ENCODE measurements at places on chromosomes 4 and X. TPM values are rescaled to one million over a fixed set of nuclear protein-coding genes. Genes with fewer than 3 reads are reported as not detected.

DNA sequence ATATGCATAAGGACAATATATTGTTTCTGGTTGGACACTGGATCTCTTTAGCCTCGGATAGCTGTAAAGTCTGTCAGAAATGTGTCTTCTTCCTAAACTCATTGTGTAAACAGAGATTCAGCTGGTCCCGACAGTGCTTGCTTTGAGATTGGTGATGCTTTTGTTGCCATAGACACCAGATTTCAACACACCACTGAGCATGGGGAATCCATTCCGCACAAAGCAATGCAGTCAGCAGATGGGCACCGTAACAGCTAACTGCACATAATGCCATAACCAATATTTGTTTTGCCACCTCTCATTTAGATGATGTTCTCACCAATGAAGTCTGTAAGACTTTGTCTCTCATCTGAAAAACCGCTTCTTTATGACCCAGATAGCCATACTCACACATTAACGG, 33.3 kb upstream of the FAM47C start:
- no peak for DNase-seq

DNA sequence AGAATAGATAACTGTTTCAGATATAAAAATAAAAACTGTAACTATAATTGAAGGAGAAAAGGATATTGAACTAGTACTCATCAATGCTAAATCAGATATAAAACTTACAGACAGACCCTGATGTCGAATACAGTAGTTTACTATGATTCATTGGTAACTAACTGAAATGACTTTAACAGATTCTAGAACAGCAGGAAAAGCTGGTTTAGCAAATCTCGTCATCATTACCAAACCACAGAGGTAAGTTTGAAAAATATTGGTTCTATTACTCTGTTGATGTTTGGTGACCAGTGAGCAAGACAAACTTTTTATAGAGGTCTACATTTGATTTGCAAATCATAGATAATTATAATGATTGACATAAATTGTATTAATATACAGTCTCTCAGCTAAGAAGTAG, 551.4 kb upstream of the ADGRL3 start:
- DNase-seq = no peak

DNA sequence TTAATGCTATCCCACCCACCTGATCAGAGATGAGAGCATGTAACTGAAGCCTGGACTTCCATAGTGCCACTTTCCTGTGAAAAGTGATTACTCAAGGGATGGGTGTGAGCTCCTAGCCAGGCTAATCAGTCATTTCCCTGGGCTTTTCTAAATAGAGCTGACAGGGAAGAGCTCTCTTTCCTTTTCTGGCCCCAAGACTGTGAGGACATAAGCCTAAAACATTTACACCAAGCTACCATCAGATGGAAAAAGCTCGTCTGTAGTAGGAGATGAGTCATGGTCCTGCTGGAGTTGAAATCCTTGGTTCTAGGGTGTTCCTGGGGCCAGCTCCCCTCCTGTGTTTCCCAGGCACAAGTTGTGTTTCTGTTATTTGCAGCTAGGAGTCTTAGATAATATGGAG, 52.4 kb upstream of the NDP start:
- no peak for DNase-seq

DNA sequence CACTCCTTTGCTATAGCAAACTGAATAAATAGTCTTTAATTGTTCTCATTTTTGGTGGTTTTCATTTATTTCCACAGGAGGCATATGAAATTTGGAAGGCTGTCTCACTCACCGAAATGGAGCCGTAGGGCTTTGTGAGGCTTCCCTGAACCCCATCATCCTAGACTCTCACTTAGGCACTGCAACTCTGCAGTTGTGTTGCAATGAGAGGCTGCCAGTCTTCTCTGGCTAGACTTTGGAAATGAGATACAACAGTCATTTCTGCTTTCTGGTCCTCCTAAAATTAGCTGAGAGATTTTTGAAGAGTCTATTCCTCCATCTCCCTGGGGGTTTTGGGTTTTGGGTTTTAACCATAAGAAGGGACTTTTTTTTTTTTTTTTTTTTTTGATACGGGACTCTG, 146.5 kb downstream of the SH3BGRL start:
- no peak for DNase-seq

GRCh38 chrX:144006811-144007210, 122.9 kb downstream of the UBE2NL start:
- no peak for DNase-seq

DNA sequence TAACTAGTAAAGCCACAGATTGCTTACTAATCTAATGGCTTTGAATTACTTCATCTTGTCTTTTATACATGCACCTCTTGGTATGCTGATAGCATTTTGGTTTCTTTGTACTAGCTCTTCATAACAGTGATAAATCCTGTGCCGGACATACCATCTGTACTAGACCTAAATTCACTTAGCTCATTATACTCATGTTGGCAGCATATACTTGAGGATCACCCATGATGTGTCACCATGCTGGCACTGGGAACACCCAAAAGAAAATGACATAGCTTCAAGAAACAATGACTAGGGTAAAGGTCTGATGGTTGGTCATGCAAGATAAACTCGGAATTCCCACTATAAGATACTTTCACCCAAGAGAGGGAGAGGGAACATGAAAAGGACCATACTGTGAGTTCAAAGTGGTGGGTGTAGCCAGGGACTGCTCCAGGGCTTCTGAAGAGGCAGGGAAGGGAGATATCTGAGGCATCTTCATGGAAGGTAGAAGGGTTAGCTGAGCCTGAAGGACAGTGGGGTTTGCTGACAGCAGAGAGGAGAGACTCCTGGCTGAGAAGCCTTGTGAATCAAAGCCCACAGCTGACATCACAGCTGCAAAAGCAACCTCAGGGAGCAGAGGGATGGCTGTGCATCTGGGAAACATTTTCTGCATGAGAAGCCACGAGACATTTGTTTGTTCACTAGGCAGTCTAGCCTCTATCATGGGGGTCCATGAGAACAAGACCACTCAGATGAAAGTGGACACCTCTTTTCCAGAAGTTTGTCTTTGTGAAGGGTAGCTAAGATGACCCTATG, 314.2 kb downstream of the RAB28 start:
- DNase-seq = no peak

DNA sequence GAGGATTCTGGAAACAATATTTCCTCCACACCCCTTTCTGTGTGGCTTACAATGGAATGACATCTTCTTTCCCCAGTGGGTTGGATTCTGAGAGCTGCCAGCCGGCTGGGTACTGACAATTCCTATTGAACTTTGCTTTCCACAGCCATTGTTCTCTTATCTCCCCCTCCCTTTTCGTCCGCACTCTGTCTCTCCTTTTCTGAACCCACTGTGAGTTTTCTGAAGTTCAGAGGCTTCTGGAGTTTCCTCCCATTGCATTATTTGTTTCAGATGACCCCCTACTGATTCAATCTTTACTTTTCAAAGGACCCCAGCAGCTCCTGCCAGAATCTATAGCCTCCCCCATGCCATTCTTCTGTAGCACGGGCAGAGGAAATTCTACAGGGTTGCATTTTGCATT, 10.4 kb downstream of the SMPX start:
- DNase-seq = no peak

- no peak for DNase-seq
These were observed 103.8 kb upstream of the PPP3CA start for GRCh38 chr4:101451086-101451485.

DNA sequence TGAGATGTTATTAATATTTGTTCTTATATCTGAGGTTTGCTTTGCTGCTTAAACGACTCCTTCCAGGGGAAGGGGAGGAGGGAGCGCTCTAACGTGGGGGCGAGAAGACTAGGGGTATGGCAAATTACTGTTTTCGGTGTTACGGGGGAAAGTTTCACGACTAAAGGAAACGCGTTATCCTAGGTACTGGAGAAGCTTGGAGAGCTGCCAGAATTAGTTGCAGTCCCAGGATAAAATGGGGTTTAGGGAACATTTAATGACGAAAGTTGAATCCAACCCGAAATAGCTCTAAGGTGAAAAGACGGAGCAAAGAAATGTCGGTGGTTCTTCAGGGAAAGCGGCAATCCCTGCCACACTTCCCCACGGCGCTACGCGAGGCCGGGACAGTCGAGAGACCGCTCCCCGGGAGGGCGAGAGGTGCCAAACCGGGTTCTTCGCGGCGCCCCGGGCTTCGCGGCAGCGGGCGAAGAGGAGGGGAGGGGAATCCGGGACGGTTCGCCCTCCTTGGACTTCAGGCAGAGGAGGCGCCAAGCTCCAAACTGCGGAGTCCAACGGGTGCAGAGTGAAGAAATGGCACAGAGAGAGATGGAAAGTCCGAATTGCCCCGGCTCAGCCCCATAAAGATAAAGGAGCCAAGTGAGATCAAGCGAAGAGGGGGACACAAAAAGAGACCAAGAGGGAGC, 724 bp downstream of the THOC2 start:
- no peak for DNase-seq

DNA sequence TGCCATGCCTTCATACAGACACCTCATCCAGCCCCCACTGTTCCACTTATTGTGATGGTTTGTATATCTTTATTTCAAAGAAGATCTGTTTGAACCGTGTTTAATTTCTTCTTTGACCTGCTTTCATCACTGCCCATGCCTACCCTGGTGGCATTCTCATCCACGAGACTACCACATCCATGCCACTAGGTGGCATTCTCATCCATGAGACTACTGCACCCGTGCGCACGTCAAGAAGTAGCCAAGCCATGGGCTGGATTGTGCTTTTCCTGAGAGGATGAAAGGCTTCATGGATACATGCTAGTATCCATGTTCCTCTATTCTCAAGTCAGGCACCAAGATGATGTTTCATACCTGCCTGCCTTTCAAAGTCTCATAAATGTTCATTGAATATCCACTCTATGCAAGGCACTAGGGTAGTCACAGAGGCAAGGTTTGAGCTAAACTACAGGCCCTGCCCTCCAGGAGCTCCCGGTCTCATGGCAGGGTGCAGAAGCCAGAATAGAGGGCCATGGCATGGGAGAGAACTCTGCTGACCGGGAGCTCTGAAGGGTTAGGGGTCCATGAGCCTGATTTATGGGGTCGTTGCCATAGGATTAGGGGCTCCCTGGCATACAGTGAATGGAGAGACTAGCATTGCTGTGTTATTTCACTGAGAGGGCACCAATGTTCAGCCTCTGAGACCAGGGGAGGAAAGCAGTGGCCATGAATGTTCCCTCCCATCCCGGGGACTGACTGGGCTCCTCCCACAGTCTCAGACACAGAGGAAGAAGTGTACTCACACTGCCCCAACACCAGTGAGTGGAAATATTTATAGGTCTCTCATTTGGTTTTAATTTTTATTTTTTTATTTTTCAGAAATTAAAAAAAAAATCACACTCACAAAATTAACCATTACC, 24.8 kb upstream of the EOLA2 start:
- DNase-seq = peak; percentile 1

- DNase-seq = no peak
These were observed 13.5 kb downstream of the ANKRD17 start for GRCh38 chr4:73244945-73245601.

GRCh38 chrX:100685997-100686305, 42.0 kb downstream of the SRPX2 start:
- DNase-seq = no peak

- DNase-seq = no peak
These were observed 72.4 kb downstream of the COQ2 start for GRCh38 chr4:83212041-83212851.

DNA sequence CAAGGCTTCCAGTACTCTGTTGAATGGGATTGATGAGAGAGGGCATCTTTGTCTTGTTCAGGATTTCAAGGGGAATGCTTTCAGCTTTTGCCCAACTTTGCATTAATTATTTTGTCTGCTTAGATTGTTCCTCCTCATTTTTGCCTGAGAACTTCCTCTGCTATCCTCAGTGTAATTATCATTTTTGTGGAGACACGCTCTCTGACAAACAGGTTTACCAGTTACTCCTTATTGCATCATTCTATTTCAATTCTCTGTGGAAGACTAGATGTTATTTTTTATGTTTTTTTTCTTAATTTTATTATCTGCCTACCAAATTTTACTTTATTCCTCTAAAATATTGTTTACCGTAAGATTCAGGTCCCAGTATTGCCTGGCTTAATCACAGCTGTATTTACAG, 349.2 kb downstream of the ADGRL3 start:
- DNase-seq = no peak

- DNase-seq = no peak
These were observed 138.8 kb upstream of the MSX1 start for GRCh38 chr4:4720646-4721045.

DNA sequence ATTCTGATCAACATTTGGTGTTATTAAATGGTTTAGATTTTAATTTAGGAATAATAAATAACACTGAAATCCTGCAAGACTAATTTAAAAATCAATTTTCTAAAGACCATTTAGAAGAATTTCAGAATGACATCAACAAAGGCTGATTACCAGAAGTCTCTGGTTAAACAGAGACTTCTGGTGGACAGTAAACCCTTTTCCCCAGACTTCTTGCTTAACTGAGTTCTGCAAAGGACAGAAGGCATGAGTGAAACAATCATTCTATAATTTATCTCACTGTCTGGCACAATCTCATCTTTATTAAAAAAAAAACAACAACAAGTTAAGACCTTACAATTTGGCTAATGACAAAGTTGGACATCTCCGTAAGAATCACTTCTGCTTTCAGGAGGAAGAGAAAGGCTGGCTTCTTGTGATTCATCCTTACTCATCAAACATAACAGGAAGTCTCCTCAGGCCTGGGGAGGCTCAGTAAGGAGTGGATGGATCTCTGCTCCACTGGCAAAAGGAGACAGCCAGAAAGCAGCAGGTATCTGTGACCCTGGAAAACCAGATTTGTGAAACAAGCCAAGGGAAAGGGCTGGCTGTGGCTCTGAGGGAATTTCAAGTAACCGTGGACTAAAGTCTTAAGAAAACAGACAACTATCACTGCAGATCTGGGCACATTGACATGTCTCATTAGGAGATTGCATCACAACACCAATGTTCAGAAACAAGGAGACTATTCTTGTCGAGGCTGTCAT, 908 bp upstream of the TLR6 start:
- DNase-seq = no peak

DNA sequence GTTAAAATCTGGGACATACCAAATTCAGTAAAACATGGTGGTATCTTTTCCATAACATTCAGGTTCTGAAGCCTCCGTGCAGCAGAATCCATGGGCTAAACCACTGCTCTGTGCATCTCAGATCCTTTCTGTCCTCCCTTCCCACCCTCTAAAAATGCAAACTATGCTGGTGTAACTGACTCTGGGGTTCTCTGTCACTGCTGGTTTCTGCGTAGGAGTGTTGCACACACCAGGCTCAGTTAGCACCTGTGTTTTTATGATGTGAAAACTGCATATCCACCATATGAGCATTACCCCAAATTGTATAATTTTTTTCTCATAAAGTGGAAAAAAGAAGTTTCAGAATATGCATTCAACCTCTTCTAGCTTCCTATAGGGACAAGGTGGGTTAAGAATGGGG, 22.4 kb upstream of the IL21 start:
- DNase-seq = no peak

- DNase-seq = no peak
These were observed 264.3 kb upstream of the AGTR2 start for GRCh38 chrX:115906276-115906675.

TMEM35A gene
- total RNA-seq = 0.79 TPM

WWC2 gene
- 24.0 TPM for total RNA-seq

TBC1D9 gene
- total RNA-seq = 30.2 TPM

ARHGAP24 gene
- 78.8 TPM for total RNA-seq

PLP2 gene
- 24.7 TPM for total RNA-seq

FOXP3 gene
- total RNA-seq = not detected

MAGEA6 gene
- not detected for total RNA-seq

Data from skin of body (tissue), 3 donors.